ENCODE measurements at places on chromosomes 2 and 18.

- DNase-seq: no peak
Measured at GRCh38 chr2:239827523-239827890, 197.6 kb downstream of the NDUFA10 start.

DNA sequence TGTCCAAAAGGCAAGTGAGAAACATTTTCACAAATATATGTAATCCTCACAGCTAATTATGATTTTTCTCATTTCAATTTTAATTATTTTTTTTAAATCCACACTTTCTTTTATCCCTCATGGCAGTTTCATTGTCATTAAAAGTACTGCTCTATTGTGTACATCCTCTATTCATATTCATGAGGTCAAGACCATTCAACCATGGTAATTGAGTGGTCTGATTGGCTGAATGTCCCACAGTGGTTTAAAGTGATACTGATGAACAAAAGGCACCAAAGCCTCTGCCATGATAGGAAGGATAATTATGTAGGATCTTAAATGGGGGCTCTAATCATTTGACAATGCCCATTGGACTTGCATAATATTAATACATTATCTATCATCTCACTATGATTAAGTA is 108.4 kb upstream of the EPHA4 start:
- DNase-seq: no peak

- DNase-seq: peak; percentile 67
Measured at GRCh38 chr2:238433941-238434845, 7.5 kb downstream of the ASB1 start.

GRCh38 chr2:132937629-132938028 is 267.6 kb upstream of the LYPD1 start:
- DNase-seq: peak; percentile 47

GRCh38 chr2:108118996-108119395 is 120.8 kb upstream of the SULT1C3 start:
- DNase-seq: no peak

GRCh38 chr2:36461039-36461681 is 105.6 kb downstream of the CRIM1 start:
- peak; percentile 96 for DNase-seq

DNA sequence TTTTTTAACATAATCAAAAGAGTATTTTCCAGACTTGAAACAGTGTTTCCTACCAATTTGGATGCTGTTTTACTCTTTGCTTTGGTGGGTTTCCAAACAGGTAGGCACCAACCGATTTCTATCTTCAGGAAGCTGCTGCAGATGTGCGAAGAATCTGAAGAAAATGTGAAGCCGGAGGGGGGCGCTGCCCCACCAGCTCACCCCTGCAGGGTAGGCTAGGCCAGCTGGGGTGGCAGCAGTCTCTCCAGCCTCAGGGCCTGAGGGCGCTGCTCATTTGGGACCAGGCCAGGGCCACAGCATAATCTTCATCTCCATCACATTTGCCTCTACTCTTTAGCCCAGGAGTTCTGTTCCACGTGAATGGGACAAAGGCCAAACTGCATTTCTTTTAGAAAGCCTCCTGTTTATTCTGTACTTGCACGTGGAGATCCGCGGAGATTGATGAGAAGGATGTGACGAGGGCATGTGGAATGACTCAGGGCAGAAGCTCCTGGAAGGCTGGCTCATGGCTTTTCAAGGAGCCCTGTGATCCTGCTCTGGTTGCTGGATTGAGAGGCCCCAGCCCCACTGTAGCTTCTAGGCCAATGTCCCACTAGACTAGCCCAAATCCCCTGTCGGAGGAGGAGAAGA is 84.2 kb upstream of the FAM136A start:
- peak; percentile 61 for DNase-seq

GRCh38 chr2:120729406-120730399 is 6.0 kb upstream of the GLI2 start:
- DNase-seq: peak; percentile 77
